ENCODE measurements at places on chromosomes 6 and 20. TPM values are rescaled to one million over a fixed set of nuclear protein-coding genes. Genes with fewer than 3 reads are reported as not detected.

Gene NOX3
- not detected for polyA plus RNA-seq

- DNase-seq: no peak
These were observed 50.1 kb upstream of the INSM1 start for GRCh38 chr20:20317621-20318364.

Gene CNR1
- 0.20 TPM for polyA plus RNA-seq

Gene BPIFB1
- polyA plus RNA-seq: not detected

DNA sequence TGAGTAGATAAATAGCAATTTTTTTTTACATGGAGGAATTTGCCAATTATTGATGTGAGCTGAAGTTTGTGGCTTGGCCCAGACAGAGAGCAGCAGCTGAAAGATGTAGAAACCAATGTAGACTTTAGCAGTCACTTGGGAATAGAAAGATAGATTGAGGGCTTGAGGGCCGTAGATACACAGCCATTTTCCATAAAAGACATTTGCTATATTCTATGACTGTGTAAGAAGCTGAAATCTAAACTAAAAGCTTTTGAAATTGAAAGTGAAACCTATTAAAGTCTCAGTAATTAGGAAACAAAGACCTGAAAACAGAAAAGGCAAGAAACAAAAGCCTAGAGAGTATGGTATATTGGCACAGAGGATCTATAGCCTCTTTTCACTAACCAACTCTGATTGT lies 332.7 kb downstream of the CENPW start:
- DNase-seq: no peak

DNA sequence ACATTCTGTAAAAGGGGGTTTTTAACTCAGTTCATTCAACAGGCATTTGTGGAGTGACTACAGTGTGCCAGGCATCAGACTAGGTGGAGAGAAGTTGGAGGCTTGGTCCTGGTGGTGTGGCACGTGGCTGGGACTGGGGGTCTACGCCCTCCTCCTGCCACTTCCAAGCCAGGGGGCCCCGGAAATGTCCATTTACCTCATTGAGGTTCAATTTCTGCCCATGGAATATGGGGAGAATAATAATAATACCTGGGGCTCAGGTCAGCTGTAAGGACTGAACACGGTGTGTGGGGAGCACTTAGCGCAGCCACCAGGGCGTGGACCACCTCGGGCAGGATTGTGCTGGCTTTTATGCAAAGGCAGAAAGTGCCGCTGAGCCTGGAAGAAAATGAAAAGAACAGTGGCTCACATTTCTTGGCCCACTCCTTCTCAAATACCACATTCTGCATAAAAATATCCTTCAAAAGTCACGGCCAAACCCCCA lies 229.4 kb downstream of the ANKRD60 start:
- DNase-seq: no peak

GRCh38 chr6:39118921-39119320 lies 3.9 kb upstream of the SAYSD1 start:
- no peak for DNase-seq

Gene FARS2
- polyA plus RNA-seq: 29.3 TPM

Gene PHACTR3
- polyA plus RNA-seq: not detected

DNA sequence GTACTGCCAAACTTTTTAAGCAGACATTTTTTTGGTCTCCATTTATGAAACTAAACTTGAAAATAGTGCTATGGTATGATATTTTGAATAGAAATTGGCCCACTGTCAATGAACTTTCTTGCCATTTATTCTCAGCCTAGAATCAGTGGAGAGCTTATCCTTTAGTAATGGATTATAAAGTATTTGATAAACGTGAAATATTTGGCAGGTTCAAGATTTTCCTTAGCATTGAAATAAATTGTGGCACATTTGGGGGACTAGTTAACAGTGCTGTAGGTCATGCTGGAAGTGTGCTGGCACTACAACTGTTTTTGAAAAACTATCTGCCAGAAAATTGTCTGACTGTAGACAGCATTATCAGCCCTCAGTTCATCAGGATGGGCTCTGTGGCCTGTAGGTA lies 2.1 kb downstream of the PRSS35 start:
- DNase-seq: no peak

- no peak for DNase-seq
These were observed 23.8 kb downstream of the PHACTR3 start for GRCh38 chr20:59628171-59628570.

DNA sequence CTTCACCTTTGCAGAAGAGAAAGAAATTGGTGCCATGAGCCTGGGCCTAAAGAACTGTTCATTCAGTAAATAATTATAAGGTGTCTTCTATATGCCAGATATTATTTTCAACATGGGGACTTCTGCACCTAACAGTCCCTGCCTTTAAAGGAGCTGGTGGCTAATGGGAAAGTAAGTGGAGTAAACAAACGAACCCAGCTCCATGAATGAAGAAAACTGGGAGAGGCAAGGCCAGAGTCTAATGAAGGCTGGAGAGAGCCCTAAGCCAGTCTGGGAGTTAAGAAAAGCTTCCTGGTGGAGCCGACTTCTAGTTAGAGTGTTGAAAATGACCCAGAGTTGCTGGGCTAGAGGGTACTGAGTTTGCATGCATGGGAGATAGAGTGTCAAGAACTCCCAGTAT lies 24.2 kb upstream of the EFHC1 start:
- no peak for DNase-seq

GRCh38 chr20:19777981-19778380 lies 19.9 kb downstream of the RIN2 start:
- DNase-seq: no peak

DNA sequence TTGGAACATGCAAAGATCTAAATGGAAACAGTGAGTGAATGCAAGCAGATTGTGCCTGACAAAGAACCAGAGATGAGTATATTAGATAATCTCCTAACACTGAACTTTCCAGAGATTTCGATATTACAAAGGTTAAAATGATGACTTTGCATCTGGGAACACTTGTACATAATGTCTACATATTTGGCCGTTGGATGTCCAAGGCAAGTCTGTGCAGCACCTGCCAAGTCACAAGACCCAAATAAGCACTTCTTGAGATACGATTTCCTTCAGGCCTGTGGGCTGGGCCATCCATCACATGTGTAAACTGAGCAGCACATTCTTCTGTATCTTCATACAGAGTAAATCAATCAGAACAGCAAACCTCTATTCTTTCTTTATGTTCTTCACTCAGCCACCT lies 32.5 kb upstream of the SMLR1 start:
- no peak for DNase-seq

GRCh38 chr20:56391596-56392131 lies 351 bp downstream of the AURKA start:
- DNase-seq: no peak

Gene PTPRK
- 35.1 TPM for polyA plus RNA-seq

DNA sequence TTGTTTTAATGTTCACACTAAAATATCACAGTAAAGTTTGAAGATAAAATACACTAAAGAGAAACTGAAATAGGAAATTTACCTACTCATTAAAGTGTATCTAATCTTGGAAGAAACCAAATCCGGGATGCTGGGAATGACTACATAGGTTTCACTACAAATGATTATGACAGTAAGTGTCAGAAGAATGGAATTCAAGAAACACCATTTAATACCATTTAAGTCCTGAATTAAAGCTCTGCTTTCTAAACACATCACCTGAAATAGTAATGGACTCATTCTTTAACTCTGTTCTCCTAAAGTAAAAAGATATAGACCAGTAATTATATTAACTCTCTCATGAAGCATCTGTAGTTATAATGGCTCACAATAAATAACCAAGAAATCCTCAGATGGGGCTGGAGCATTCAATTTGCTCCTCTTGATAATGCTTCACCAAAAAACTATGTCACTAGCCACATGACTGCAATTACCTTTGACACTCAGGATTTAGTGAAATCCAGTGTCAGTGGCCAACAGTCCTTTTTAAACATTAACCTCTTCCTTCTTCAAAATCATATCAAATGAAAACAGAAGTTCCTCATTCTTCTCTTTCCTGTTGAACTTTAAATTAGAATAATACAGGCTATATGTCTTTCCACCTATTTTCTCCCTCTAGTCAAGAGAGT lies 41.4 kb downstream of the MAP7 start:
- no peak for DNase-seq

DNA sequence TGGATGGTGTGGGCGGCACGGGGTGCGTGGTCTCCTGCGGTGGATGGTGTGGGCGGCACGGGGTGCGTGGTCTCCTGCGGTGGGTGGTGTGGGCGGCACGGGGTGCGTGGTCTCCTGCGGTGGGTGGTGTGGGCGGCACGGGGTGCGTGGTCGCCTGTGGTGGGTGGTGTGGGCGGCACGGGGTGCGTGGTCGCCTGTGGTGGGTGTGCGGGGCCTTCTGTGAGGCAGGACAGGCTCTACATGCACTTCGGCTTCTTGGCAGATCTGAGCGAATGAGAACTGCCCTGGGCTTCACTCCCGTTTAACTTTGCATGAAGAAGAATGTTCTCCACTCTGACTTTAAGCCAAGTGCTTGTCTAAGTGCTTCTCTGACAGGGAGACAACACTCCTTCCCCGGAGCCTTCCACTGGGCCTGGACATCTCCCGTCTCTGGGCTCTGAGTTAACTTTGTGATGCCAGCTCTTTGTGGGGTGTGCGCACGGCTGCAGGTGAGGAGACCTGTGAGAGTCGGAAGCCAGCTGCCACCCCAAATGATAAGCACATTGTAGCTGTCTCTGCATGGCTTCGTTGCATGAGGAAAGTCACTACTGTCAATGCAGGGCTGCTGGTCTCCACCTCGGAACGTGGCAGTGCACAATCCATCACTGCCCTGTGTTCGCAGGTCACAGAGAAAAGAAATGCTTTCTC lies 244.8 kb downstream of the DLL1 start:
- DNase-seq: no peak

Gene RIPOR3
- polyA plus RNA-seq: 3.0 TPM

Gene DEF6
- polyA plus RNA-seq: 25.8 TPM

DNA sequence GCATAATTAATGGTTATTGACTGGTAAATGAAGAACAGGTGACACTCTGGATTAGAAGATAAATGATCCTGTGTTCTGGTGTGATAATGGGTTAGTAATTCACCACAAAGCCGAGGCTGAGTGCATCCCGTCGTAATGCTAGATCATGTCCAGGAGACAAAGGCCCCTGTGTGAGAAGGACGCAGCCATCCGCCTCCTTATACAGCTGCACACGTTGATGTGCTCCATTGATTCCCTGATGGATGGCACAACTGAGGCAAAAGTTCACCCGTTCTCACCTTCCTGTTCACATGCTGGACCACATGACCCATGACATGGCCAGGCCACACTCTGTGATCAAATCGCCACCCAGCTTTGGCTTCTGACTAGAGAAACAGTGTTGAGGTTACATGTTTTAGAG lies 136.1 kb downstream of the FOXC1 start:
- DNase-seq: no peak

Gene TGM3
- polyA plus RNA-seq: not detected

DNA sequence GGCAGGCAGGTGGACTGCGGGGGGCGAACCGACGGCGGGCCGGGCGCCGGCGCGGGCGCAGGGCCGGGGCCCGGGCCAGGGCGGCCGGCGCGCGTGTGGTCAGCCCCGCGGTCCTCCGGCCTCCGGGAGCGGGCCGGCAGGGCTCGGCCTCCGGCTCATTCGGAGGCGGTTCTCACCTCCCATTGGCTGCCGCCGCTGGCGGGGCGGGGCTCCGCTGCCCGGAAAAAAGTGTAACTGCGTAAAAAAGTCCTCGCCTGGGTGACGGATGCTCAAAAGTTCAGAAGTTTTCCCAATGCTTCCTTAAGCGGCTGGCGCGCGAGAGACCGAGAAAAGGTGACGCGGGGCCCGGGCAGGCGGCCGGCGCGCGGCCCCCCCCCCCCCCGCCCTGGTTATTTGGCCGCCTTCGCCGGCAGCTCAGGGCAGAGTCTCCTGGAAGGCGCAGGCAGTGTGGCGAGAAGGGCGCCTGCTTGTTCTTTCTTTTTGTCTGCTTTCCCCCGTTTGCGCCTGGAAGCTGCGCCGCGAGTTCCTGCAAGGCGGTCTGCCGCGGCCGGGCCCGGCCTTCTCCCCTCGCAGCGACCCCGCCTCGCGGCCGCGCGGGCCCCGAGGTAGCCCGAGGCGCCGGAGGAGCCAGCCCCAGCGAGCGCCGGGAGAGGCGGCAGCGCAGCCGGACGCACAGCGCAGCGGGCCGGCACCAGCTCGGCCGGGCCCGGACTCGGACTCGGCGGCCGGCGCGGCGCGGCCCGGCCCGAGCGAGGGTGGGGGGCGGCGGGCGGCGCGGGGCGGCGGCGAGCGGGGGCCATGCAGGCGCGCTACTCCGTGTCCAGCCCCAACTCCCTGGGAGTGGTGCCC lies at the start of gene FOXC1:
FOXC1 (plus strand) TSS at position 268 of the 849 bp plus-strand sequence; CDS start at position 799, 531 bp downstream.
- DNase-seq: no peak

- DNase-seq: no peak
These were observed 80.1 kb downstream of the PAK5 start for GRCh38 chr20:9758752-9759151.

DNA sequence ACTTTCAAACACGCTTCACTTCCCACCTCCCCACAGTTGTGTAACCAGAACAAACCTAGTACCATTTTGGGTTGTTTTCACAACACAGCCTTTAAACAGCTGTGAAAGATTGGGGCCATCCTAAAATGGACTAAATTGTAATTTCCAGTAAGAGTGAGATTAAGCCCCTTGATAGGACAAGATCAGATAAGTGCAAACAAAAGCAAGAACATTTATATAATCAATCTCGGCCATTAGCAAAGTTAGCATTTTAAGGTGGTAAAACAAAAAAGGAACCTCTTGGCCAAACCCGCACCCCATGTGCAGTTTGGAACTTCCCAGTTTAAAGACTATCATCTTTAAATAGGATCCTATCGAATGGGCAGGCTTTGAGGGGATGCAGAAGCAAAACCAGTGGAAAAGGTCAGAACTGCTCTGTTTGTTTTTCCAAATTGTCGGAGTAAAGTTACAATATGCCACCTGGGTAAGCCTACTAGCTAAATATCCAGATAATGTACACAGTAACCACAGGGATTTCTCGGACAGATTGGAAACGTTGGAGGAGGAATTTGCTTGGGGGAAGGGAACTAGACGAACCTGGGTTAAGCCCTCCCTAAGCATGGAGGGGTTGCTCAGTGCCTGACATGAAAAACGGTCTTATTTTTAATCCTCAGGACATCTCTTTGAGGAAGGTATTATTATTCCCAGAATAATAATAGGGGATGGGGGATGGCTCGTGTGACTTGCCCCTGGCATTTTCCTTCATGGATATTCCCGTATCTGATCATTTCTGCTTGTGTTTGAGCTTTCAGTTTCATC lies 159.8 kb upstream of the SALL4 start:
- DNase-seq: no peak

Gene FAM209B
- polyA plus RNA-seq: not detected

Gene TRIM31
- polyA plus RNA-seq: not detected

DNA sequence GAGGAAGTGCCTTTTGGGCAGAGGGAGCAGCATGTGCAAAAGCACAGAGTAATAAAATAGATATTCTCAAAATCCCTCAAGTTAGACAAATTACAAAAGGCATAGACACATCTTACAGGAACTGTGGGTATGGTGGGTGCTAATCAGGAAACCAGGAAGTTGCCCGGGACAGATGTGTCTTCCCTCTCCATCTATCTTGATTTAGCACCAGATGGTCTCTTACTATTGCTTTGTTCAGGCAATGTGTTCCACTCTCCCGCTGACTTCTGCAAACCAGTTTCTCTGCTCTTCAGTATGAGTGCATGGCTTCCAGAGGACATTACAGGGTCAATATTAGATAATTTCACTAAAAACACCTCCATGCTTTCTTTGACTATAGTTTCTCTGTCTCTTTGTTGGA lies 13.2 kb downstream of the CITED2 start:
- DNase-seq: no peak
